Urothelium cell line (cell line): ENCODE measurements at places on chromosomes 6 and 20.

GRCh38 chr6:137638926-137639706 lies 144.9 kb upstream of the OLIG3 start:
- DNase-seq: no peak

DNA sequence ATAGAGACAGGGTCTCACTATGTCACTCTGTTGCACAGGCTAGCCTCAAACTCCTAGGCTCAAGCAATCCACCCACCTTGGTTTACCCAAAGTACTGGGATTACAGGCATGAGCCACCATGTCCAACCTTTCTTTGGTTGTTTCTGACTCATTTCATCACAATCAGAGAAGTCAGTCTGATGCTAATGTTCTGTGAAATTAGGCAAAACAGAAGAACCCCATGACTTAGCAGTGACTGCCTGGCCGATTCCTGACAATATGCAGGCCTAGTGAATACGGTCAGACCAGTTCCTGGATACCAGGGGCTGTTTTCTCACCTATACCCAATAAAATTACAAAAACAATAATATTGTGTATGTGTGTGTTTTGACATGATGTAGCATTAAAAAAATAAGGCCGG lies 58.8 kb upstream of the BTN3A2 start:
- no peak for DNase-seq

DNA sequence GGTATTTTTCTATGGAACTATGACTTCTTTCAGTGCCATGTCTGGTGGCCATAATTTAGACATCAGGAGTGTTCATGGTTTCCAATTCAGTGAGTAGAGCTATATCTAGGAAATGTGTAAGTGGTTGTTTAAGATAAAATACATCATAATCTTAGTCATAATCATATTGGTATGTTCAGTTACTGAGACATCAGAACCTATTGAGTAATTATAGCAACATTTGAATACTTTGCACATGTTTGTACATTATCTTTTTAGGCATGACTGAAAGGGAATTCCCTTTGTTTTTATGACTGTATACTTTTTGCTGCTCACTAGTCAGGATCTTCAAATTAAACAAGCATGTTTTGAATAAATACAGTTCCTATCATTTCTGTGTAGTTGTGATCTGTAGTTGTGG lies 64.0 kb downstream of the STXBP5 start:
- DNase-seq: no peak

DNA sequence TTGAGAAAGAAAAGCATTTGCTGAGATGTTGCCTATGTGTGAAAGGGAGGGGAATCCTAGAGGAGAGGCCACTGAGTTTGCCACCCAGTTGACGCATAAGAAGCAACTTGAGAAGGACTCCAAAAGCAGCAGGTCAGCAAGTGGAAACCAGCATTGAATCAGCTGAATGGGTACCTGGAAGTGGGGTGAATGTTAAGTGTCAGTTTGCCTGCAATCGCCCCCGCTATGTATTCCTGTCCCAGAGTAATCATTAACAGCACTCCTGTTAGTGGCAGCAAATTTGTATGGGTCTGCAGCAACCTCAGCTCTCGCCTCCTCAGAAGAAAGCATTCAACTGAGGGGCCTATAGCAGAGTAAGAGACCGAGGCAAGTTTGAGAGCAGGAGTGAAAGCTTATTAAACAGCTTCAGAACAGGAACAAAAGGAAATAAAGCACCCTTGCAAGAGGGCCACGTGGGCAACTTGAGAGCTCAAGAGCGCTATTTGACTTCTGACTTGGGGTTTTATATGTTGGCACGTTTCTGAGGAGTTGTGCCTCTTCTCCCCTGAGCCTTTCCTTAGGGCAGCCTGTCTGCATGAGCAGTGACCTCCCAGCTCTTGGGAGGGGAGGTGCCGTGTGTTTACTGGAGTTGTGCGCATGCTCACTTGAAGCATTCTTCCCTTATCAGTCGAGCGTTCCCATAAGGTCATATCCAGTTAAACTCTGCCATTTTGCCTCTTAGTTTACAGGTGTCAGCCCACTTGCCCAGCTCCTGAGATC lies 122.6 kb upstream of the PHACTR1 start:
- no peak for DNase-seq

- DNase-seq: peak; percentile 27
Observed at GRCh38 chr6:38493931-38494547, 145.7 kb downstream of the BTBD9 start.

DNA sequence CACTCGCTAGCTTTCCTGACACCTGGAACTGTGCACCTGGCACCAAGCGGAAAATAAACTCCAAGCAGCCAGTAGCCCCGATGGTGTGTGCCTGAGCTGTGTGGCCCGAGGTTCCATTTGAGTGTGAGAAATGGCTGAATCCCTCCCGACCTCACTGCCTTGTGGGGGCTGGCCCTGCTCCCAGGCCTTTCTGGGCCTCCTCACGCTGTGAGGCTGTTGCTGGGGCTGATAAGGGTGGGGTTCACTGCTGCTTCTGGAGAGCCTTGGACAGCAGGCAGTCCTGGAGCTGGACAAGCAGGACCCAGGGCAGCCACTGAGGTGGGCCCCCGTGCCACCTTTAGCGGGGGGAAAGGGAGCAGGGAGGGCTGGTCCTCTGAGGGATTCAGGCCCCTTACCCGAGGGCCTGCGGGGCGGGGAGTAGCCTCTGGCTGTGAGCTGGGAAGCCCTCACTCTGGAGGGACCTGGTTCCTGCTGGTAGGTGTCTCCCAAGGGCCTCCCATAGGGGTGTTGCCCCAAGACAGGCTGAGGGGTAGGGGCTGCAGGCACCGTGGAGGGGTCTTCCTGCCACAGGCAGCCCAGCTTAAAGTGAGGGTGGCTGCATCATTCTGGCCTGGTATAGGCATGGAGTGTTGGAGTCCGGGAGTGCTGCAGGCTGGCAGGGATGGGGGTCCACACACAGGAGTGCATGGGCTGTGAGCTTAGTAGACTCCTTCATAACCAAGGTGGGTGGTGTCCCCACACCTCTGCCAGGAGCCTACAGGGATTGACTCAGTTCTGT lies 1.7 kb downstream of the PPDPF start:
- no peak for DNase-seq

GRCh38 chr6:93392797-93393196 lies 26.6 kb downstream of the EPHA7 start:
- no peak for DNase-seq

DNA sequence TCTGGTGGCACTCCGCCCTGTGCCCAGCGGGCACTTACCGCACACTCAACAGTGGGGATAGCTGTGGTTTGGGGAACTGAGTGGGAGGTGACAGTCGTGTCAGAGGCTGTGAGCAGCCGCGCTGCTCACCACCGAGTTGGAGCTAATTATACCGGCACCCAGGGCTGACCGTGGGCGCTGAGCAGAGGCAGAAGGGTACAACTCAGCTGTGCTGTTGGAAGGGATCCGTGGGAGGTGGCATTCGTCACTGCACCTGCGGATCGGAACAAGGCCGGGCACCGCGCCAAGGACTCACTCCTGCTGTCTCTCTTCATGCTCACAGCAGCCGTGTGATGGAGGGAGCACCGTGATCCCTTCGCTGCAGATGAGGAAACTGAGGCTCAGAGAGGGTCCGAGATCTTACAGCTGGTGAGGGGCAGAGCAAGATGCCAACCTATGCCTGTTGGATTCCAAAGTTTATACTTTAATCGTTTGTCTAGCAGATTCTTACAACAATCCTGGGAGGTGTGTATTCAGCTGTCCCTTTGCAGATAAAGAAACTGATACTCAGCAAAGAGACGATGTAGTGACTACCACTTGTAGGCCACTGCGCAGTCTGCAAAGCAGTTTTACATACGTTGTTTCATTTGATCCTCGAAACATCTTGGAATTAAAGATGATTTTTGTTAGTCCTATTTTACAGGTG lies 713 bp upstream of the ELMO2 start:
- peak; percentile 49 for DNase-seq

DNA sequence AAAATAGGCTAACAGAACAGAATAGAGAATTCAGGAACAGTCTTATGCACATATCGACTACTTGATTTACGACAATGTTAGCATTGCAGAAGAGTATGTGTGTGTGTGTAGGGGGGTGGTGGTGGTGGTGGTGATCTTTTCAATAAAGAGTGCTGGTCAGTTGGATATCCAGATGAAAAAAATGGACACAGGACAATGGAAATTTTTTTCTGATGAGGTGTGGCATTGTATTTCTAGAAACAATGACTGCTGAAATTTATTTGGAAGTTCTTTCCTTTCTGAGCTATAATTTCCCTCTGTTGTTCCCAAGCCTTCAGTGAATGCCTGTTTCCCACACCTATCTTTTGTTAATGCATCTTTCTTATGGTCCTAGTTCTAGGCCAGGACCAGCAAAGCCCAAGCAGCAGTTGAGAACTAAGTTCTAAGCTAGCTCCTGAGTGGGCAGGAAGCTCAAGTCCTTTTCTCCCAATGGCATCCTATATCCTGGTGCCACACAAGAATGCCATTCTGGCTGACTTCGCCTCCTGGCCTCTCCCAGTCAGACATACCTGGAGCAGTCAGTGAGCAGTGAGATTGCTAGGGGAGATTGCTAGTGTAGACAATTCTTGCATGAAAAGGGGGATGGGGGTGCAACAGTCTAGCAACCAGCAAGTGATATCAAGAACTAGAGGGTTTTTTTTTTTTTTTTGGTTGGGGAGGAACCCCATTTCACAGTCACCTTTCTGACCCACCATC lies 1.2 kb upstream of the TOX2 start:
- DNase-seq: no peak

- no peak for DNase-seq
Observed at GRCh38 chr6:1869769-1870168, 260.1 kb downstream of the FOXC1 start.

DNA sequence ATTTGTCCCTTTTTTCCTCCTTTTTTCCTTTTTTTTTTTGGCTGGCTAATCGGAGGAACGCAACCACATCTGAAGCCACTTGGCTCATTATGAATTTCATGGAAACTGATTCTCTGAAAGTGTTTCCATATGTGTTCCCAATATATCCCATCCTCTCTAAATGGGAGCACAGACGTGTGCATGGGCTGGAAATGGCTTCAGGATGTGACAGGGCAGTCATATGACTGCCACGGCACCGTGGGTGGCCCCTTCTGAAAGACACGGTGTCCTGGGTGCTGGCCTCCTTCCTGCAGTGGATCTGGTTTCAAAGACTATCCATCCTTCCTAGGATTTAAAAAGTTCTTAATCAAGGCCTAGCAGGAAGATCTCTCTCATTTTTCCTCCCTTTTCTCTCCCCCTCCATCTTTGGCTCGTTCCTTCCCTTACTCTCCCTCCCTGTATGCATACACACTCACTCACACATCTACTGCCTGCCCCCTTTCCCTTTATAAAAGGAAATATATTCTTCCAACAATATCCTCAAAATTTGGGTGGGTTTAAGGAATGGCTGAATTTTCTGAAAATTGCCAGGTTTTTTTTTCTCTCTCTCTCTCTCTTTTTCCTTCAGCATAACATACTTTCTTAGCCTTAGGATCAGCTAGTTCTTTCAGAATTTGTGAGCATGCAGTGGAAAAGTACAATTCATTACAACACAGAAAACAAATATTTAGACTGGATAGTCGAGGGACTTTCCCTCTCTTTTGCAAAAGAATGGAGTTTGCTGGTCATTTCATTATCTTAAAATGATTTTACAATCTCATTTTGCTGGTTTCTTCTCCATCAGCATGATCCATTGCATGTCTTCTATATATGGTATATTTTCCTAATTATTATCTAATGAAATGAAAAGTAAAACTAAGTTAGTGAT lies 161.2 kb upstream of the SUPT3H start:
- DNase-seq: no peak

DNA sequence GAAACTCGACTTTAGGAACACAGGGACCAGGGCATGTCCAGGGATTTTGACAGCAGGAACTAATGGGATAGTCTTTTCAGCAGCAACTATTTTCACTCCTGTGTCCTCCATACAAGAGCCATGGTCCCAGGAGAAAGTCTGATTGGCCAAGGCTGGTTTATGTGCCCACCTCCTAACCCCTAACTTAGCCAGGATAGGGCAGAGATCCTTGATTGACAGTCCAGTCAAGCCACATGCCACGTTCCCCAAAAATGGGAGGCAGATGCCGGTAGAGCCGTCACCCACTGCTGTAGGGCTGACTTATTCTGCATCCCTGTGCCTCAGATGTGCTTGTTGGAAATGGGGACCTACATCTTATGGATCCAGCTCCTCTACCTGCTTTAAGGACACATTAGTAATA lies 22.3 kb downstream of the SLC2A10 start:
- DNase-seq: no peak

DNA sequence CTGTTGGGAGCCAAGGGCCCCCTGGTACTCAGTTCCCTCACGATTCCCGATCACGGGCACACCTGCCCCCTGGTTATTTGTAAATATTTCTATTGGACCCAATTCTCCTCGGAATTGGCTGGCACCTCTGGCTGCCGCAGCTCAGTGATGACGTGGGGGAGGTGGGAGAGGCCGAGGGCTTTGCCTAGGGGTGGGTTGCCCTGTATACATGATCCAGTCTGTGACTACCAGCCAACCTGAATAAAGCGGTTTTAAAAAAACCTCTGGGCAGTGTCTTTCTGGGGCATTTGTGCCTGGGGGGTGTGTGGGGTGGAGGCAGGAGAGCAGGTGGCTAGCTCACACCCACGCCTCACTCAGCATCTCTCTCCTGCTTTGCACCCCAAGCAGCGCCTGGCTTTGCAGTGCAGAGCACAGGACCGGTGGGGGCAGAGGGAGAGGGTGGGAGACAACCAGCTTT lies 42.2 kb downstream of the VSTM2L start:
- DNase-seq: no peak

- peak; percentile 71 for DNase-seq
Observed at GRCh38 chr20:25294459-25295385, 46.8 kb downstream of the PYGB start.

- no peak for DNase-seq
Observed at GRCh38 chr6:71727632-71728294, 158.6 kb upstream of the RIMS1 start.

DNA sequence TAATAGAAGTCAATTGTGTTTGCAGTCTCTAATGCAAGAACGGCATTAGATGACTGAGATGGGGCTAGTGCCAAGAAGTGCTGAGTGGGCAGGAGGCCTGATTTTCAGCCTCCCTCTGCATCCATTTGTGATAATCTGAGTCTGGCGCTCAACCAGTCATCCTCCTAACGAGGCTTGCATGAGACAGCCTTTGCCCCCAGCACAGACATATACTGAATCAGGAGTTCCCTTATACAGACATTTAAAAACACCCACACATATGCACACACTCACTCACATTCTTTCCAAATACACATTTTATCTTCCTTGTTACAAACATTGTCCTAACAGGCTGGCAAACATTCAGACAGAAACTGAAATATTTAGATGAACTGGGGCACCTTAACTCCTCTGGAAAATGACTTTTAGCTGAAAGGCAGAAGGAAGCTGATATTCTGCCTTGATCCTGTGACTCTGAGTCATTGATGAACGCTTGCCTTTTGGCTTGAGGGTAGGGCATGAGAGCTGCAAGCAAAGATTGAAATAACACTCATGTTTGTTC lies 562.3 kb downstream of the DHX35 start:
- no peak for DNase-seq

DNA sequence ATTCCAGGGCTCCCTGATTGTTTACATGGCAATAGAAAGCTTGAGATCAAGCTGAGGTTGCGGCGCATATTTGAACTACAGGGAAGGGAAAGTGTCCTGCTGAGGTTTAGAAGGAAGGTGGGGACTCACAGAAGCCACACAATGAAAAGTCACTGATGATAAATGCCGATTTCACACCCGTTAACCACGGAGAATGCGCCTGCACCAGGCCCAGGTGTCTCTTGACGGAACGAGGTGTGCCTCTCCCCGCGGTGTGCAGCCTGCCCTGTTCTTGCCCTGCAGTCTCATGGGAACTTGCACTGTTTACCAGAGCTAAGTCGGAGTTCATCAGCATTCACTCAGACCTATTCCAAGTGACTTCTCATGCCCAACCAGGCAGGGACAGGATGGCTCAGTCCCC lies 90.3 kb downstream of the LY86 start:
- DNase-seq: no peak
